GM23338 (cell line): ENCODE measurements at places on chromosomes 16 and 17. TPM values are rescaled to one million over a fixed set of nuclear protein-coding genes. Genes with fewer than 3 reads are reported as not detected.

GRCh38 chr17:2965621-2966595, 97.5 kb downstream of the OR1D5 start:
- no peak for DNase-seq

ETV4 gene
- polyA plus RNA-seq, result 93.1 and 97.2 TPM in 2 replicates

BEAN1 gene
- polyA plus RNA-seq, result 0.10 TPM in 1 of 2 replicates, not detected in the other

GRCh38 chr16:51306116-51306515, 155.0 kb upstream of the SALL1 start:
- no peak for DNase-seq

- no peak for DNase-seq
These were observed 89.4 kb downstream of the KIF2B start for GRCh38 chr17:53912117-53912516.

WFDC1 gene
- polyA plus RNA-seq, result 0.70 and 0.95 TPM in 2 replicates

PRCD gene
- polyA plus RNA-seq, result 1.6 and 2.5 TPM in 2 replicates

UBB gene
- polyA plus RNA-seq, result 1,581 and 1,692 TPM in 2 replicates

- DNase-seq, result no peak
These were observed 4.4 kb upstream of the IRX5 start for GRCh38 chr16:54926166-54926838.

- no peak for DNase-seq
These were observed 4.8 kb upstream of the RPL38 start for GRCh38 chr17:74198694-74199093.

KRT27 gene
- not detected in 2 replicates for polyA plus RNA-seq

DNA sequence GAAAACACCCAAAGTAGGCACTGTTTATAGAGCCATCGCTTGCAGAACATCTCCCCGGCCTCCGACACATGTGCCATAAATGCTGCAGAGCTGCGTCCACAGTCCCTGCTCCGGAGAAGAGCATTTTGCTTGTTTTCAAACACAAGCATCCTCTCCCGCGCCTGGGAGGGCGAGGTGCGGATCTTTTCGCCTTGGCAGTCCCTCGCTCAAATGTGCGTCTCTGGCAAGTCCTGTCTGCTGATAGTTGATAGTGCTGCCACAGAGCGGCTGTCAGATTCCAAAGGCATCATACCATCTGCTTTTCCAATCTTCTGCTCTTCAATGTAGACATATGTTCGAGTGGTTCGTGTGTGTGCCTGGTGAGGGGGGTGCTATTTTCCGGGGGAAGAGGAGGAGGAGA, 603.7 kb downstream of the MAF start:
- DNase-seq, result no peak

MT1G gene
- polyA plus RNA-seq, result 1,014 and 1,104 TPM in 2 replicates

DNA sequence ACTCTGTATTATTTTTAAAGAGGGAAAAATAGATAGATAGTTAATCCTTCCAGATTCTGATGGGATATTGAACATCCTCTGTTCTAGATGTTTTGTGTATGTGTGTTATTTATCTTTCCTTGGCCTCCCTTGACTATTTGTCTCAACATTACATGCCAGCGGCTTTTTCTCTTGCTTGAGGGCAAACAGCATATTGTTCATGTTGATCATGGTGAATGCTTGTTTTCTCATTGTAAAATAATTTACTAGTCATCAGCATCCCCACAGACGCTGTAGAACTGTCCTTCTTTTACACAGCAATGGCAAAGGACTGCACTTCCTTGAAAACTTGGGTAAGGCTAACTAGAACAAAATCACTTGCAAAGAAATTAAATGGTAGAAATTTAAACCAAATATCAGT, 1376.4 kb upstream of the GOT2 start:
- no peak for DNase-seq

CSF3 gene
- polyA plus RNA-seq, result not detected in 2 replicates

DNA sequence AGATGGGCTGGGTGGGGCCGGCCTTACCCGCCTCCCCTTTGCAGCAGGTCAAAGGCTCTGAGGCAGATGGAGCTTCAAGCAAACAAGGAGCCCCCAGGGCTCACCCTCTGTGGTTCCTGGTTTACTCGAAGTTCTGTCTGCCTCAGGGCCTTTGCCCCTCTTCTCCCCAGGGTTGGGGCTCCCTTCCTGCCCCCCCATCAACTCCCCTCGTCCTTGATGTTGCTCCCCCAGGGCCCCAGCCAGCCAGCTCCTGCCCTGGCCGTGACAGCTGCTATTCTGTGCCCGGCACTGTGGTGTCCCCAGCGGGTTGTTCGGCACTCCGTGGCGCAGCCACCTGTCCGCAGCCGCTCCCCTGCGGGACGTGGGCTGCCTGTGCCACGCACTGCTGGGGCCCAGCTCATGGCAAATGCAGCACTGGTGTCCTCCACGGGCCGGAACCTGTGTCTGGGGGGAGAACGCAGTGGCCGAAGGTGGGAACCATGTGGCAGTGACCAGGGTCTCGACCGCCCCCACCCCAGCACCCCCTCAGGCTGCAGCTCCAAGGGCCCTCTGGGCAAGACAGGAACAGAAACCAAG, 4.3 kb upstream of the METRN start:
- DNase-seq, result no peak

- no peak for DNase-seq
These were observed 27.8 kb downstream of the CDH1 start for GRCh38 chr16:68764862-68765261.

GRCh38 chr16:62253966-62254365, 217.7 kb upstream of the CDH8 start:
- DNase-seq, result no peak

CLEC18A gene
- 0.13 and 0.23 TPM in 2 replicates for polyA plus RNA-seq

DNA sequence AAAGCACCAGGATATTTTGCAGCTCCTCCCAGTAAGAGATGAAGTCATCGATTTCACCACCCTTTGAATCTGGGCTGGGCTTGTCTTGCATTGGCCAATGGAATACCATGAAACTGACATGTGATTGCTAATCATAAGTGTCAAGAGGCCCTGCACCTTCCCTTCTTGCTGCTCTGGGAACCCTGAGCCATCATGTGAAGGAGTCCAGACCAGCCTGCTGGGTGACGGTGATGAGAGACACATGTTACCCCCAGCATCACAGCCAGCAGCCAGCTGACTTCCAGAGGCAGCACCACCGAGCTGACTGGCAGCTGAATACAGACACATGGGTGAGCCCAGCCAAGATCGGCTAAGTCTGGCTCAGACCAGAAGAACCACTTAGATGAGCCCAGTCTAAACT, 43.6 kb upstream of the CACNG4 start:
- DNase-seq, result no peak

DNA sequence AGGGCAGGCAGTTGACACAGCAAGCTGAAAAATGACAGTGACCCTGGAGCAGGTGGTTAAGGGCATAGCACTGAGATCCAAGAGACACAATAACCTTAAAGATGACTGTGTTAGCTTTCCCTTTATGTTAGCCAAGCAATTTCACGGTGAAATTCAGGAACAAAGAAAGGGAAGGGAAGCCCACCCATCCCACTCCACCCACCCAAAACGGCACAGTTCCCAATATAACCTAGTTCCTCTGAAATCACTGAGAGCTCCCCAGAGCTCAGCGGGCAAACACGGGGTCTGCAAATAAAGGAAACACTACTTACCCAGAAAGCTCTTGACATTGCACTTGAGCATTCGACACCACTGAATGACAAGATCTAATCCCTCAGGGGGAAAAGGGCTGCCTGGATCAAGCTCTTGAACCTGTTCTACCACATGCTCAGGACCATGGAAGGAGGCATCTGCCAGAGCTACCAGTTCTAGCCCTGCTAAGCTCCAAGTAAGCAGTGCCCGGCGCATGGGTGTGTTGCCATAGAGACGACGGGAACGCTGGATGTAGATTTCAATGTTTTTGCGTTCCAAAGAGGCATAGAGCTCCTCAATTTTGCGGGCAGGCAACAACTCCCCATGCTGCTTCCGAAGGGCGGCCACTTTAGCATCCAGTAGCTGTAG, 10.6 kb downstream of the BLTP2 start:
- DNase-seq, result no peak

DPEP1 gene
- 0.38 and 1.7 TPM in 2 replicates for polyA plus RNA-seq

CHST6 gene
- polyA plus RNA-seq, result 2.7 and 3.3 TPM in 2 replicates

VAT1L gene
- 8.2 and 11.0 TPM in 2 replicates for polyA plus RNA-seq

DNA sequence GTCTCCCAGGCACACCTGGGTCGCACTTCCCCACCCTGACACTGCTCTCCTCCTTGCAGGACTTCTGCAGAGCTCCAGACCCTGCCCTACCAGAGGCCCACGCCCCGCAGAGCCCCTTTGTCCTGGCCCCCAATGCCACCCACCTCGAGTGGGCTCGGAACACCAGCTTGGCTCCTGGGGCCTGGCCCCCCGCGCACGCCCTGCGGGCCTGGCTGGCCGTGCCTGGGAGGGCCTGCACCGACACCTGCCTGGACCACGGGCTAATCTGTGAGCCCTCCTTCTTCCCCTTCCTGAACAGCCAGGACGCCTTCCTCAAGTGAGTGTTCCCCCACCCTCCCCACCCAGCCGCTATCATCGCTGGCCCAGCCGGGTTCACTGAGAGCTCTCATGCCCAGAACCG, 79.6 kb downstream of the MGAT5B start:
- no peak for DNase-seq

ABCC6 gene
- polyA plus RNA-seq, result 1.4 and 2.8 TPM in 2 replicates

GRCh38 chr17:60640503-60640902, 37.1 kb upstream of the BCAS3 start:
- peak; percentile 56 for DNase-seq

DNA sequence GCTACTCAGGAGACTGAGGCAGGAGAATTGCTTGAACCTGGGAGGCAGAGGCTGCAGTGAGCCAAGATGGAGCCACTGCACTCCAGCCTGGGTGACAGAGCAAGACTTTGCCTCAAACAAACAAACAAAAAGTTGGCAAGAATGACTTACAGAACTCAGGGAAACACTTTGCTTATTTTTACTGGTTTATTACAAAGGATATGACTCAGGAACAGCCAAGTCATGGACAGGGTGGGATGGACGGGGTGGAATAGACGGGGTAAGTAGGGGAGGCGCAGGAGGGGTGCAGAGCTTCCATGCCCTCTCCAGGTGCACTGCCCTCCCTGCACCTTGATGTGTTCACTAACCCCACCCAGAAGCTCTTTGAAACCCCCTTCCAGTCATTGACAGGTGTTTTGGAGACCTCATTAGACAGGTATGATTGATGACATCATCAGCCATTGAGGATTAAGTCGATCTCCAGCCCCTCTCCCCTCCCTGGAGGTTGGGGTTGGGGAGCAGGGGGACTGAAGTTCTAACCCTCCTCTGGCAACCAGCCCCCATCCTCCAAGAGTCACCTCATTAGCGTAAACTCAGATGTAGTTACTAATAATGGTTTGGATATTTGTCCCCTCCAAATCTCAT, 41.3 kb upstream of the ZCCHC14 start:
- no peak for DNase-seq

VAC14 gene
- 41.9 and 42.3 TPM in 2 replicates for polyA plus RNA-seq

DNA sequence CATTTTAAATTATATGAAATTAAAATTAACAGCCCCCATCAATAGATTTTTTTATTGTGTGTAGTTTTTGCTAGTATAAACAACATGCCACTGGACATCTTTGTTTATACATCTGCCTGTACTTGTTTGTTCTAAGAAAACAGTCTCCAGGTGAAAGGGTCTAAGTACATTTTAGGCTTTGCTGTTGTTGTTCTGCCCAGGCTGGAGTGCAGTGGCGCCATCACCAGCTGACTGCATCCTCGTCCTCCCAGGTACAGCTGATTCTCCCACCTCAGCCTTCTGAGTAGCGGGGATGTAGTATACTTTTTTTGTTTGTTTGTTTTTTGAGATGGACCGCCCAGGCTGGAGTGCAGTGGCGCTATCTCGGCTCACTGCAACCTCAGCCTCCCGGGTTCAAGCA, 25.5 kb downstream of the C17orf58 start:
- peak; percentile 15 for DNase-seq

ACAP1 gene
- polyA plus RNA-seq, result 40.1 and 43.9 TPM in 2 replicates

STX1B gene
- polyA plus RNA-seq, result 1.7 and 2.5 TPM in 2 replicates

DNA sequence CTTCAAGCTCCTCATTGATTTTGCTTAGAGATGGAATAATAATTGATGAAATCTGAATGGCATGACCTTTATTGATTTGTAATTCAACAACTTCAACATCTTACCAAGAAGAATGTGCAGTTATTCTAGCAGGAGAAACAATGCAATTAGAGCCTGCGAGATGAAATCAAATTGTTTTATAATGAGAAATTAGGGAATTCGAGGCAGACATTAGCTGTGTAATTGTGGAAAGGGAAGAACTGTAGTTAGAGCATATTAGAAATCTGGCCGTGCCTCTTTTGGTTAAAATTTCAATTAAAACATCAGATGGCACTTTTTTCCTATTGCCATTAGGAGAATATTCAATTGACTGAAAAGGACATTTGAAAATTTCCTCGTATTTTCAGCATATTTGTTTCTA, 325.8 kb downstream of the WWOX start:
- no peak for DNase-seq

- no peak for DNase-seq
These were observed 8.3 kb downstream of the LIG3 start for GRCh38 chr17:34988644-34989043.

DNA sequence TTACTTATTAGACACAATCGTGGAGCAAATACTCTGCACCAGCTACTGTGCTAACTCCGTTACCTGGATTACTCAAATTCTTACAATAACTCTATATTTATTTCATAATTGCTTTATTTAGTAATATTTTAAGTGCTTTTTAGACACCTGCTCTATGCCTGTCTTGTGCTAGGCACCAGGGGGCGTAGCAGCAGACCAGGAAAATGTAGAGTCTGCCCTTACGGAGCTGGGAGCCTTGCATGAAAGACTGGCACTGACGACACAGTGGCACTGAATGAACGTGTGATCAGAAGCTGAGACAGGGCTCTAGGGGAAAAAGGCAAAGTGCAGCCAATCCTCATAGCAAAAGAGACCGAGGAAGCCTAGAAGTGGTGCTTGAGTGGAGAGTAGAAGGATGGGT, 486.5 kb downstream of the CDH13 start:
- peak; percentile 66 for DNase-seq

- peak; percentile 77 for DNase-seq
These were observed 23.2 kb downstream of the TMEM92 start for GRCh38 chr17:50297407-50297865.

CD300A gene
- 0.37 and 0.54 TPM in 2 replicates for polyA plus RNA-seq

CES5A gene
- polyA plus RNA-seq, result not detected in 2 replicates

CRYBA1 gene
- not detected in 2 replicates for polyA plus RNA-seq

GRCh38 chr17:67157732-67158639, 87.0 kb downstream of the HELZ start:
- DNase-seq, result peak; percentile 43

DNA sequence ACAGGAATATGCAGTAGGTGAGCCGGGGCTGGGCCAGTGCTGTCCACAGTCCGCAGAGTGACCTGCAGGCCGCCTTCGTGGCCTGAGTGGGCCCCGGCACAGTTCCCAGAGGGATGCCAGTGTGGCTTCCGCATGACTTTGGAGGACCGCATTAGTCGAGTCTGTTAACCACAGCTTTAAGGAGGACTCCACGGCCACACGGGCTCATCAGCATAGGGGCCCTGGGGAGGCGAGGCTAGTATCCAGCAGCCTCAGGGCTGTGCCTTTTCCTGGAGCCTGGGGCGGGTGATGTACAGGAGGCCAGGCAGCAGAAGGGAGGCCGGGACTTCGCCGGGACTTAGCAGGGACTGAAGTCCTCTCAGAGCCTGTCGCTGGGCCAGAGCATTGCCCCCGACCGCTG, 13.2 kb downstream of the TSC2 start:
- no peak for DNase-seq

GNG13 gene
- 0.29 and 0.30 TPM in 2 replicates for polyA plus RNA-seq

ZNF750 gene
- polyA plus RNA-seq, result 0.13 and 0.19 TPM in 2 replicates

GRCh38 chr16:74230126-74230525, 66.5 kb upstream of the PSMD7 start:
- no peak for DNase-seq

GRCh38 chr16:51757505-51757904, 606.4 kb upstream of the SALL1 start:
- no peak for DNase-seq

GRCh38 chr16:24721830-24722238, 7.6 kb upstream of the TNRC6A start:
- no peak for DNase-seq

GRCh38 chr16:61289141-61289540, 747.1 kb downstream of the CDH8 start:
- DNase-seq, result no peak
